RWPE1 (cell line): ENCODE measurements at places on chromosomes 13 and 19.

DNA sequence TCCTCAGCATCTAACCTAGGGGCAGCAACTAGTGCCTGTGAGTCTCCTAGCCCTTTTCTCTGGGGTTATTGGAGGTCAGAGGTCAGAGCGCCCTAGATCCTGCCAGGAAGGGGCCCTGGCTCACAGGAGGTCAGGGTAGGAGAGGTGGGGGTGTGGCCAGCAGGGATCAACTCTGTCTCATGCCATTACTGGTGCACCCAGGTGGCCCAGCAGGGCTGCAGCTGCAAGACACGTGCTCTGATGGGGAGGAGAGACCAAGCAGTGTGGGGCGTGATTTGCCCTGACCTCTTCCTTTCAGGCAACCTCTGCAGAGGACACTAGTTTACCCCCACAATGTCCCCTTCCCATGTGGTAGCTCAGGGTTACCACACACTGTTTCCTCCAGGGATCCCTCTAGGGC lies 73.3 kb upstream of the ZNF30 start:
- DNase-seq, result no peak

DNA sequence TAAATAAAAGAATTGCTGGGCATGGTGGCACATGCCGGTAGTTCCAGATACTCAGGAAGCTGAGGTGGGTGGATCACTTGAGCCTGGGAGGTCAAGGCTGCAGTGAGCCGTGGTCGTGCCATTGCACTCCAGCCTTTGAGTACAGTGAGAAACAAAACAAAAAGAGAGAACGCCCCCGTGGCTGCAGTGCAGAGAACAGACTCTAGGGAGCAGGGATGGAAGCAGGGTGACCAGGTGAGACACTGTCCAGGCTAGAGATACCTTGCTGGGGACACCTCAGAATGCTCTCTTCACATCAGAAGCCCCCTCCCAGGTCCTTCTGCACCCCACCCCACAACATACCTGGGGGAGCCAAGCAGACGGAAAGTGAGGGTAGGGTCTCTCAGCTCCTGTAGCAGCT lies 24.8 kb downstream of the MAP4K1 start:
- no peak for DNase-seq

DNA sequence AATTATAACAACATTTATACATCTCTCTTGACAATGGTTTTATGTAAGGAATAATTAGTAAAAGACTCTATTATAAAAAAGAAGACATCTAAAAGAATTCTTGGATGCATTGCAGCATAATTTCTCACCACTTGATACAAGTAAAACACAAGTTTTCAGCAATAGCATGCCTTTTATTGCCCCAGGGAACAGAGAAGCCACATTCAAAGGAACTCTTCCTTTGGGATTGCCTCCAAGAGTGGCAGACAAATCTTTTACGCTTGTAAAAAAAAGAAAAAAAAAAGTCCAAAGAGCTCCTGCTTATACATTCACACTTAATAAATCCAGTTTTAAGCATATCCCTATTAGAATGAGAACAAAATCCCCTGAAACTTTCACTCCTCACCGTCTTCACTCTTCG lies 2357.8 kb upstream of the PCDH20 start:
- no peak for DNase-seq

DNA sequence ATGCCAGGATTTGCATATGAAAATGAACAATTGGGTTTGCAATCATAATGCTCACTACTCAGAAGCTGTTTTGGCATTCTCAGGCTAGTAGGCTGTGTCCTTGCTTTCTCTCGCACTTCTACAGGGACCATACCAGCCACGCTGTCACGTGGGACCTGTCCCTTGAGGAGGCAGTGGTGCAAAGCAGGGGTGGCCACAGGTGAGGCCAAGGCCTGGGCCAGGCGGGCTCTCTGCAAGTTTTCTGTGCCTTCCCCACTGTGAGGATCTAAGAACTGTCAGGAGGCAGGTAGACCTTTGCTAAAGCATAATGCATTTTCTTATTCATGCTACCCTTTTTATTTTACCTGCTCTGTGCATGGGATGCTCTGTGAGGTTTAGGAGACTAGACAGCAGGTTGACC lies 89.4 kb upstream of the IRS2 start:
- DNase-seq, result no peak

- DNase-seq, result no peak
Measured at GRCh38 chr13:37475966-37476365, 122.6 kb downstream of the POSTN start.

DNA sequence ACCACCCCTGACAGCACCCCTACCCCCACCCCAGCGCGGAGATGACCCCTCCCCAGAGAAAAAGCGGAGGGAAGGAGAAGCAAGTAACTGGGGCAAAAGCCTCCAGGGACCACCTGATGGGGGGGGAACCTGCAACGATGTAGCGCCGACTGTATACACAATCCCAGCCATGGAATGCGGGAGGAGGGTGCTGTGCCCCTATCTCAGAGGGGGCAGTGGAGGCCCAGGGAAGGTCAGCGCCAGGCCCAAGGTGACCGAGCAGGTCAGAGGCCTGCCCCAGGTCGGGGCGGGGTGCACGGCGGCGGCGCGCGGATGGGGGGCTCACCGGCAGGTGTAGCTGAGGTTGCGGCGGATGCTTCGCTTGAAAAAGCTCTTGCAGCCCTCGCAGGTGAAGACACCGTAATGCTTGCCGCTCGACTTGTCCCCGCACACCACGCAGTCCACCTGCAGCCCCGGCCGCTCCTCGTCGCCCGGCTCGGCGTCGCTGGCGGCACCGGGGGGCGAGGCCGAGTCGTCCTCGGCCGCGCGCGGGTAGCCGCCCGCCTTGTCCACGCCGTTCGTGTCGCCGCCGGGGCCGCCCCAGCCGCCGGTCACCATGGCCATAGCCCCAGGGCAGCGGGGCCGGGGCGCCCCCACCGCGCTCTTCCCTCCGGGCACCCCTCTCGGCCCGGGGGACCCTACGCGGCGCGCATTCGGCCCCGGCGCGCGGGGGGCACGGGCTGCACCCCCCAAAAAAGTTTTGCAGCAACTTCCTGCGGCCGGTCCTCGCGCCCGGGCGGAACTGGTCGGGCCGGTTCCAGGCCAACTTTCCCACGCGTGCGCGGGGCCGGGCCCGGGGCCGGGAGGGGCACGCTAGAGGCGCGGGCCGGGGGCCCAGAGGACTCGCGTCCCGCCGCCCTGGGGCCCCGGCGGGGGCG lies 843 bp downstream of the NR2F6 start:
- no peak for DNase-seq

DNA sequence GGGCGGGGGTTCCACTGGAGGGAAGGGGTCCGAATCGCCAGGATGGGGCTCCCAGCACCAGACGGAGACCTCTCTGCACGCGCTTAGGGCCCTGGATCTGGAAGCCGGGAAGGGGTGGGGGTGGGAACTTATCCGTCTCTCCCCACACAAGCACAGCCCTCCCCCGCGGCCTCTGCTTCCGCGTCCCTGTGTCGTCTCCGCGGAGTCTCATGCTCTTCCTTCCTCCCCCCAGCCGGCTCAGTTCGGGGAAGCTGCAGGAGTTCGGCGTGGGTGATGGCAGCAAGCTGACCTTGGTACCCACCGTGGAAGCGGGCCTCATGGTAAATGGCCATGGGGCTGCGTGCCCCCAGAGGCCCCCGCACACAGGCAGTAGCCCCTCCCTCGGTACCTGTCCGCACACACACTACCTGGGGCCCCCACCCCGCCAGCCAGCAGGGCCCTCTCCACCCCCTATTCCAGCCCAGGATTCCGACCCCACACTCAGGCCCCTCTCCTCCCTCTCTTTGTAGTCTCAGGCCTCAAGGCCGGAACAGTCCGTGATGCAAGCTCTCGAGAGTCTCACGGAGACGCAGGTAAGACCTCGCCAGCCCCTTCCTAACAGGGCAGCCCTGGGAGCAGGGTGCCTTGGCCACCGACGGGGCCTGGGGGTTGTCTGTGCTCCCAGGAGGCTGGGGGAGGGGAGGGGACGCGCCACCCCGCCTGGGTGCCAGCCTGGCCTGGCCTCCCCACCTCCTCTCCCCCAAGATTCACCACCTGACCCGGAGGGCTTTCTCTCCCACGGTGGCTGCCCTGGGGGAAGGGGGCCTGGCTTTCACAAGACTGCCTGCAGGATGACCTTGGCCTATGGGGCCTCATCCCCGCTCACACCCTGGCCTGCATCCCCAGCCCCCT lies 3.2 kb downstream of the MIDN start:
- no peak for DNase-seq

GRCh38 chr13:27965343-27965739 lies 3.8 kb downstream of the CDX2 start:
- DNase-seq, result no peak

GRCh38 chr19:55272142-55272541 lies 7.8 kb downstream of the HSPBP1 start:
- no peak for DNase-seq
